ENCODE measurements at places on chromosomes 7 and 10.
A peak's percentile ranks its signal among the peaks of the same experiment; 100 is the strongest.

DNA sequence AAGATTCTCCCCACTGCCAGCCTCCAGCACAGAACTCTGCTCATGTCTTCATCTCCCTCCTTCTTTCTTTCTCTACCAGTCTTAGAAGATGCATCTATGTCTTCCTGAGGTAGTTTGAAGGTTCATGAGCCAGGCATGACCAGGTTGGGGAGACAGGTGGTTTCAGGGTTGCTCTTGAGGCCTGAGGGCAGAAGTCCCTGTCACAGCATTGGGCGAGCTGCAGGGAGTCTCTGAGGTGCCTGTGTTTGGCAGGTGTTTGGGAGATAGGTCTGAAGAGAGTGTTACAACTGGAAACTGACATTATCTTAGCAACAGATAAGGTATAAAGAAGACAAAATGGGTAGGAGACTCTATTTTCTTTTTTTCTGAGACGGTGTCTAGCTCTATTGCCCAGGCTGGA lies 18.7 kb downstream of the PRSS2 start:
- DNase-seq: no peak

- DNase-seq: no peak
These were observed 163.3 kb downstream of the USP6NL start for GRCh38 chr10:11448190-11448544.

GRCh38 chr7:5586963-5587348 lies 163.3 kb upstream of the TNRC18 start:
- no peak for DNase-seq

GRCh38 chr10:4809156-4809555 lies 16.9 kb upstream of the AKR1E2 start:
- no peak for DNase-seq

GRCh38 chr7:130712416-130712815 lies 21.6 kb downstream of the KLF14 start:
- no peak for DNase-seq

DNA sequence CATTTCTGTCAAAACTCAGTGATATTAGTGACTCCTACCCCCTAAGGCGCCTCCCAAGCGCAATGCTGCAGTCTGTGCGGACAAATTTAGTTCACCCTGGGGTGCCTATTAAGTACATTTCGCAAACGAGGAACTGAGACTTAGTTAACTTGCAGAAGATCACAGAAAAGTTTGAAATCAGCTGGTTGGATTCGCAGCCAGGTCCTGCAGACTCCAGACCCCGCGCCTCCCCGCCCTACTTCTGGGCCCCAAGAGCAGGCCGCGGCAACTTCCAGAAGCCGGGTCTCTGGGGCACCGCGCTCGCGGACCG lies 588 bp downstream of the CYREN start:
- peak; percentile 9 for DNase-seq

- DNase-seq: no peak
These were observed 66.3 kb upstream of the ZRANB1 start for GRCh38 chr10:124875596-124875995.

DNA sequence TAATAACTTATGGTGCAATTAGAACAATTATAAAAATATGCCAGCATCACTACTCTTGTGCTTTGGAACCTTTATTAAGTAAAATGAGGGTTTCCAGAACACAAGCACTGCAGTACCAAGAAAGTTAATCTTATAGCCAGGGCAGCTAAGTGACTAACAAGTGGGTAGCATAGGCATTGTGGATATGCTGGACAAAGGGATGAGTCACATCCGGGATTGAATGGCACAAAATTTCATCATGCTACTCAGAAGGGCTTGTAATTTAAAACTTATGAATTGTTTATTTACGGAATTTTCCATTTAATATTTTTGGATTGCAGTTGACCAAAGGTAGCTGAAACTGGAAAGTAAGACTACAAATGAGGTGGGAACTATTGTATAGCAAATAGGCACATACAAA lies 250.6 kb downstream of the C7orf25 start:
- DNase-seq: no peak

DNA sequence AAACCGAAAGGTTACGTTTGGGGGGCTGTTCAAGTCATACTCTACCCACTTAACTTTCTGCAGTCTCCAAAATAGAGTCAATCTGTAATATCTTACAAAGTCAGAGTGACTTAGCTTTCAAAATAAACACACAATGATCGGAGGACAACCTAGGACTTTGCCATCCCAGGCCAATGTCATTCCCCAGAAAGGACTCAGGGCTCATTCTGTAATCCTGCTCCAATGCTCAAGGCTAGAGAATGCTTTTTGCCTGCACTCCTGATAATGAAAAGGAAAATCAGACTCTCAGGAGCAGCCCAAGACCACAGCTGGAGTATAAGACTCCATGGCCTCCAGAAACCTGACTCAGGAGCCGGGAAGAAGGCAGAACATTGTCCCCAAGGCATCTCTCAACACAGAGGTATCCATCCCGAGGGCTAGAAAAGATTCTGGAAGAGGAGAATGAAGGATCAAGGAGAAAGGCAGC lies 28.5 kb upstream of the ASCC1 start:
- no peak for DNase-seq

GRCh38 chr7:30660331-30661255 lies 21.7 kb downstream of the CRHR2 start:
- peak; percentile 83 for DNase-seq

DNA sequence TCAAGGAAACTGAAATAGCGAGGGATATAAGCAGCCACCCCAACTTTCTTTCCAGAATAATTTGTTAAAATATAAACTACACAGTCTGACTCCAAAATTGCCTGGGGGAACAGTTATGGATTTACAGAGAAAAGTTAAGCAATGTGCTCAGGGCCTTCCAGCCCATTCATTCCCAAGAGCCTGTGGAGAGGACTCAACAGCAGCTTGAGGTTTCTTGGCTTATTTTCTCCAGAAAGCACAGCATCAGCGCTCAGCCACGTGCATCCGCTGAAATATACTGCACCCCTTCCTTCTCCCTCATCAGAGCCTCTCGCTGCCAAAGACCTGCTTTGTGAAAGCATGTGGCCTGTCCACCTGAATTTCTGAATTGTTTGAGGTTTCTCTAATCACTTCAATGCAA lies 375.2 kb upstream of the VWC2 start:
- DNase-seq: peak; percentile 40

- no peak for DNase-seq
These were observed 45.5 kb upstream of the HELLS start for GRCh38 chr10:94500063-94500462.

GRCh38 chr10:34131152-34131551 lies 683.9 kb downstream of the PARD3 start:
- no peak for DNase-seq

DNA sequence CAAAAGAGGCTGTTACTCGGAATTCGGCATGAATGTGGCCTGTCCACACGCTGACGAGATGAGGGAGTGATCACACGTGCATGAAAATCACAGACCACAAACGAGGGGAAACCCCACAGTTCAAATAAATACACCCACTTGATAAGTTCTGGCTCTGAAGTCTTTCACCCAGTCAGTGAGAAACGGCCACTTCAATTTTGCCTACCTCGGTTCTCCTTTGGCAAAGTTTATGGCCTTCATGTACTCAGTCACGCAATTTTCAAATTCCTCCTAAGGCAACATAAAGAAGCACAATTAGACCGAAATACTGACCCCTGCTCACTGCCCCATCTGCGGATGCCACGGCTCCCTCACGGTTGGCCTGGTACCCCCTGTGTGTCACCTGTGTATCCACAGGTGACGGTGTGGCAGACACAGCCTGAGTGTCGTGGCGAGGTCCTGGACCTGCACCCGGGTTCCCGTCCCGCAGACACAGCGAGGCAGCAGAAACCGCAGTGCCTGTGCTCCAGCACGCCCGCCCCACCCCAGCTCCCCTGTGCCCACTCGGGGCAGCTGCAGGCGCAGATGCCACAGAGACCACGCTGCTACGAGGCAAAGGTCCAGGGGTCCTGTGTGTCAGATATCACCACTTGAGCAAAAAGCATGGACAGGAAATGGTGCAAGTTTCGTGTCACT lies 1.4 kb downstream of the CFAP46 start:
- no peak for DNase-seq

- no peak for DNase-seq
These were observed 84.3 kb downstream of the KCNMA1 start for GRCh38 chr10:77553311-77553710.

DNA sequence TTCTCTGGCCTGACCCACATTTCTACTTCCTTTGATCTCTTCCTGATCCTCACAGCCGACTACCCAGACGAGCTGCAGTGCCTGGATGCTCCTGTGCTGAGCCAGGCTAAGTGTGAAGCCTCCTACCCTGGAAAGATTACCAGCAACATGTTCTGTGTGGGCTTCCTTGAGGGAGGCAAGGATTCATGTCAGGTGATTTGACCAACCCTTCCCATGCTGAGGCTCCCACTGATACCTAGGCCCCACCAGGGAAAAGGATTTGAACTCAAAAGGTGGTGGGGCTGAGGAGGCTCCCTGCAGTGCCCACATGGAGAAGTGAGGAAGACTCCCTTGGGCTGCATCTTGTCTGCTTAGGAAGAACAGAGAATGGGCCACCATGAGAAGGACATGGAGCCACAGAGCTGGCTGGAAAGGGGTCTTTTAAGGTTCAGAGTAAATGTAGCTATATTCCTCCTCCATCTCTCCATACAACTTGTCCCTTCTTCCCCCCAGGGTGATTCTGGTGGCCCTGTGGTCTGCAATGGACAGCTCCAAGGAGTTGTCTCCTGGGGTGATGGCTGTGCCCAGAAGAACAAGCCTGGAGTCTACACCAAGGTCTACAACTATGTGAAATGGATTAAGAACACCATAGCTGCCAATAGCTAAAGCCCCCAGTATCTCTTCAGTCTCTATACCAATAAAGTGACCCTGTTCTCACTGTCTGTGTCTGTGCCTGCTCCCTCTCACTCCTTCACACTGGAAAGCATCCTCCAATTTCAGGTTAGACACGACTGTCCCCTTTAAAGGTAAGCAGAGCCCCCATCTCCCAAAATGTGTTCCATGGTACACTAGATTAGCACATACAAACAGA lies 3.3 kb downstream of the PRSS1 start:
- no peak for DNase-seq

GRCh38 chr10:4506095-4506494 lies 319.9 kb upstream of the AKR1E2 start:
- DNase-seq: no peak

DNA sequence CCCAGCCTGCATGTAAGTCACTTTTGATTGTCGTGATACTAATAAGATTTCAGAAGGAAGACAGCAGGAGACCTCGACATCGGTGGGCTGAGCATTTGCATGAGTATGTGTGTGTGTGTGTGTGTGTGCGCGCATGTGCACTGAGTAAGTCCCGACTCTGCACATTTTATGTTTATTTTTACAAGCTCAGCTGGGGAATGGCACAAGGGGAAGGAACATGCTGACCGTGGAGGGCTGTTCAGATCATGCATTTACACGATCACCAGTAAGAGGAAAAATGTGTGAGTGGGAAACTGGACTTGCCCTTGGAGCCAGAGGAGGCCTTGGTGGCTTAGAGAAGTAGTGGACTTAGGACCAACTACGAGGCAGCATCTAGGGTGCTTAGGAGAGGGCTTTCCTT lies 41.3 kb downstream of the IL2RA start:
- no peak for DNase-seq

DNA sequence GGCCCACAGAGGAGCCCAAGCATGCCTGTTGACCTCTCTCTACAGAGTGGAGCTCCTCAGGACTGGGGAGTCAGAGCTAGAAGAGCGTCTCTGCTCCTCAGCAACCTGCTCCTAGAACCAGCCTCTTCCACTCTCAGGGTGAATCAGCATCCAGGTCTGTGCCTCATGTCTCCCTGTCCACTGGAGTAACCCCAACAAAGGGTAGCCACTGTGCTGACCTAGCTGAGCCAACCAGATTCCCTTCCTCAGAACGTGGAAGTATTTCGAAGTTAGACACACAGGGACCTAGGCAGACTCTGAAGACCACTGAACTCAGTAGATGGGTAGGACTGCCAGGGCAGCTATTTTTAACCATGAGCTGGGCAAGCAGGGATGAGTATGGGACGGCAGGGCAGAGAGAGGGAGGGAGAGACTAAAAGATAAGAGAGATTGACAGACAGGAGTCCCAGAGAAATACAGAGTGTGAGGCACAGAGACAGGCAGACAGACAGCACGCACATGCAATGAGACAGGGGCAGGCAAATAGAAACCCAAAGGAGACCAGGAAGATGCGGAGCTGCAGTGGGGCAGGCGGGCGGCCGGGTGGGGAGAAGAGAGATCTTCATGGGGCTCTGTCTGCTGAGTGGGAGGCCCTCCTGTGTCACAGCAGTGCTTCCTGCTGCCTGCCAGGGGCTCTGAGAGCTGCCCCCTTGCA lies 56.7 kb downstream of the OSBPL3 start:
- no peak for DNase-seq

- DNase-seq: no peak
These were observed 16.6 kb downstream of the ASB13 start for GRCh38 chr10:5649746-5650145.

DNA sequence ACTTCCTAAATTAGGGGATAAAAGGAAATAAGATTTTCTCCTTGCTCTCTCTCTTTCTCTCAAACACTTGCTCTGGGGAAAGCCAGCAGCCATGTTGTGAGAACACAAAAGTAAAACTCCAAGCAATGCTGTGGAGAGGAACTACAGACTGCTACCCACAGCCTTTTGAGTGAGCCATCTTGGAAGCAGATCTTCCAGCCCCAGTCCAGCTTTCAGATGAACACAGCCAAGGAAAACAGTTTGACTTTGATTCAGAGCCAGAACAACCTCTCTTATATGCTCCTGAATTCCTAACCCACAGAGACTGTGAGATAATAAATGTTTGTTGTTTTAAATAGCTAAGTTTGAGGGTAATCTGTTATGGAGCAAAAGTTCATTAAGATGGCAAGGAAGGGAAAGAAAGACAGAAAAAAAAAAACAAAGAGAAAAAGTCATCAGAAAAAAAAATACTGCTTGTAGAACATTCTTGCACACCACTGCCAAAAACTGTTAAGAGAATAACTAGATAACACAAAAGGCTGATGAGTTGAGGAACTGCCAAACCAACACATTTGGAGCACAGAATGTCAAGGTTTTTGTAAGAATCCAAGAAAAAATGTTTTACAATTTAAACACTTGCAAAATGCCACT lies 20.9 kb upstream of the PRKAR2B start:
- no peak for DNase-seq

DNA sequence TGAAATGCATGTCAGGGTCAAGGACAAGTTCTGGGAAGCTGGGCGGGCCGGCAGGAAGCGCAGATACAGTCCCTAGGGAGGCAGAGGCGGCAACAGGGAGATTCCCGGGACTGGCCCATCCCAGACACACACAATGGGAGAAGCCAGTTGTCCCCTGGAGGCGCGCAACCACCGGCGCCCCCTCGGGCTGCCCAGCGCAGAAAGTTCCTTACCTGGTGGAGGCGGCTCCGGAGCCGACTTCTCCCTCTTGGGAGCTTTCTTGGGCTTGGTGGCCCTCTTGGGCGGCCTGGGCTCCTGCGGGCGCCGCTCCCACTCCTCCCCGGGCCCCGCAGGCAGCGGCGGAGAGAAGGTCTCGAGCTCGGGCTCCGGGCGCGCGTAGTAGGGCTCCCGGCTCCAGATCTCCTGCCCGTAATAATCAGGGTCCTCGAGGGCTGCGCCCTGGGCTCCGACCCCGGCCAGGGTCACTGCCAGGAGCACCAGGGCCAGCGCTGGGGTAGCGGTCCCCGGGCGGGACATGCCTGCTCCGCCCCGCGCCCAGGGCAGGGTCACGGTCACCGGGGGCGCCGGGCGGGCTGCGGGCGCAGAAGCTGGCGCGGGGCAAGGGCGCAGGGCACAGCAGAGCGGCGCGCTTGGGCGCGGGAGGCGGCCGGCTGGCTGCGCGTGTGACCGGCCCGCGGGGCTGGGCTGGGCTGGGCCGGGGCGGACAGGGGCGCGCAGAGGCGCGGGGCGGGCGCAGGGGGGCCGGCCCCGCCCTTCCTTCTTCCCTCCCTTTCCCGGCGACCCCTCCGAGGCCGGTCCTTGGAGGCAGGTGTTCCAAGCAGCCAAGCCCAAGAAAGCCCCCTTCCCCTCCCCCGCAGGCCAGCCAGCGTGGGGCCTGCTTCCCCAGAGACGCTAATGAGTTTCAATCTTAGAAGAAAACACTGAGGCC lies at the start of gene CPXM2:
CPXM2 (minus strand) TSS at position 664 of the 928 bp plus-strand sequence; CDS start at position 516, 148 bp downstream.
- no peak for DNase-seq
